Effector memory CD8-positive, alpha-beta T cell (primary cell): ENCODE measurements at places on chromosomes 1 and 21.

GRCh38 chr1:225651376-225651871 is 1.5 kb downstream of the ENAH start:
- DNase-seq, result no peak

- no peak for DNase-seq
These were observed 396.0 kb upstream of the DAB1 start for GRCh38 chr1:57819893-57820292.

GRCh38 chr21:29508301-29508700 is 209.6 kb downstream of the BACH1 start:
- DNase-seq, result no peak

DNA sequence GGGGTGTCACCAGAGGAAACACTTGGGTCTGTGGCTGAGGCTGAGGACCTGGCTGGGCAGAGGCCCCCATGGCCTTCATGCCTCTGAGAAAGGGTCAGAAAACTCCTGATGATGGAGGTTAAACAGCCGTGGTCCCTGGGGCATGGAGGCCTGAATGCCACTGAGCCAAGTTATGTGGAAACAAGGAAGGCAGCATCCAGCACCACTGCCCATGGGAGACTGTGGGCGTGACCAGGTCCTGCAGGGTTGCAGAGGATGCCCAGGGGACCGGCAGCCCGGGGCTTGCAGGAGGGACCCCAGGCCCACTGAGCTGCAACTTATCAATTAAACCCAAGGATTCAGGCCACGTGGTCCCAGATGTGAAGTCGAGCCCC is 18.9 kb upstream of the COL6A2 start:
- no peak for DNase-seq

DNA sequence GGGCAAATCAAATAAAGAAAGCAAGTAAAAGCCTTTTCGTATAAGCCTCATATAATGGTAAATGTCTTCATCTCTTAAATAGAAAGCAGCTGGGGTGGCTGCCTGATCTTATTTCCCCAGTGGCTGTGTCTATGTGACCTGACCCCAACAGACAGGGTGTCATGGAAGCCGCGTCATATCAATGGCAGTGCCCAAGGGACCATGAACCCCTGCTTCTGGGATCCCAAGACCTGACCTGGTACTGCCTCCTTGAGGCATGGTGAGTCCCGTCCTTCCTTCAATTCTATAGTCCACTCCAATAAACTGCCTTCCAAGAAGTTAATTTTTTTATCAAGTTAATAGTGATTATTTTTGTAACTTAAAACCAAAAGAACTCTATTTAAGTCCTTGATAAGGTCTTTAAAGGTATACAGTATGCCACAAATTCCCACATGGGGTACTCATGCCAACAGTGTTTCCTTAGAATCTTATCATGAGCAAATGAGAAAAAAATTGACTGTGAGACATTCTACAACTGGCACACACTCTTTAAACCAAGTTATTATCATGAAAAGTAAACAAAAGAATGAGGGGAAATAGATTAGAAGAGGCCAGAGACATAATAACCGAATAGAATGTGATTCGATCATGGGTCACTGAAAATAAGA is 104.6 kb downstream of the ADSS2 start:
- no peak for DNase-seq
